ENCODE measurements at places on chromosomes 6 and 20.
A peak's percentile ranks its signal among the peaks of the same experiment; 100 is the strongest.

DNA sequence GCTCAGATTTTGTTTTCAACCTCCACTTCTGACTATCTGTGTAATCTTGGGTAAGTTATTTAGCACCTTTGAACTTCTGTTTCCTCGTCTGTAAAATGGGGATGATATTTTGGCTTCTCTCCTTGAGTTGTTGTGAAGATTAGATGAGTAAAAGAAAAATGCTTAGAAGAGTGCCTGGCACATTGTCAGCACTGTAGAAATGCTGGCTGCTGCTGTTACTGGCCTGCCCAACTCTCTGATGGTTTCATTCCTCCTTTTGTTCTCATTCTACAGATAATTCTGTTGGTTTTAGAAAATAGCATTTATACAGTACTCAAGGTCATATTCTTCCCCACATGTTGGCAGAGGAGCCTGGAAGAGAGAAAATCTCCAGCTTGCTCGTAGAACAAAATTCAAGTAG lies 547.2 kb upstream of the JAG1 start:
- no peak for DNase-seq

GRCh38 chr6:30972816-30973215 lies 10.7 kb upstream of the MUC21 start:
- no peak for DNase-seq

- no peak for DNase-seq
These were observed 61.4 kb downstream of the TXLNB start for GRCh38 chr6:139230391-139230840.

DNA sequence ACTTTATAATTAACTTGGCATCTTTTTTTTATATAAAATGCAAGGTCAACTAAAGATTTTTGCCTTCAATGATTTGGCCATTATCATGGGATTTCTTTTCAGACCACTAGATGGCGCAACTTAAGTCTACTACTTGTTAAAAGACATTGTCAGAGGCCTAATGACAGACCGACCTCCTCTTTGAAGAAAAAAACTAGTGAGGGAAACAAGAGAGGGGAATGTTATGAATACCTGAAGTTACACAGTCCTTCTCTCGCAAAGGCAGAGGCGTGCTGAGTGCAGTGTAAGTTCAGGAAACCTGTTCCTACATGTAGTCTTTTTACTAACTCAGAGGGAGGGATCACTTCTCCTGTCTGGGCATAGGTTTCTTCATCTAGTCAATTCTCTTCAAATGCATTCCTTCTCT lies 9.3 kb downstream of the TRAPPC3L start:
- peak; percentile 68 for DNase-seq

DNA sequence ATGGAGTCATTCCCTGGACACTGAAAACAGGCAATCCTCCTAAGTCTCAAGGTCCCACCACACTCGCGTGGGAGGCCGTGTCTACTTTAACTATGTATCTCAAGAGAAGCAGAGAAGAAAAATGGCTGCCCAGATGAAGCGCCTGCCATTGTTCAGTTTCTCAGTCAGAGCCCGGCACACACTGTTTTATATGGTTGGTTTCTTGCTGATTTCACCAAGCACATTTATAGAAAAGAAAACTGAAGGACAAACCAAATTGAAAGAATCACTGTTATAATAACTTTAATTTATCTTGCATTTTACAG lies 22.9 kb downstream of the EIF2S2 start:
- DNase-seq, result no peak
